ENCODE measurements at places on chromosomes 3 and 15. TPM values are rescaled to one million over a fixed set of nuclear protein-coding genes. Genes with fewer than 3 reads are reported as not detected.

DNA sequence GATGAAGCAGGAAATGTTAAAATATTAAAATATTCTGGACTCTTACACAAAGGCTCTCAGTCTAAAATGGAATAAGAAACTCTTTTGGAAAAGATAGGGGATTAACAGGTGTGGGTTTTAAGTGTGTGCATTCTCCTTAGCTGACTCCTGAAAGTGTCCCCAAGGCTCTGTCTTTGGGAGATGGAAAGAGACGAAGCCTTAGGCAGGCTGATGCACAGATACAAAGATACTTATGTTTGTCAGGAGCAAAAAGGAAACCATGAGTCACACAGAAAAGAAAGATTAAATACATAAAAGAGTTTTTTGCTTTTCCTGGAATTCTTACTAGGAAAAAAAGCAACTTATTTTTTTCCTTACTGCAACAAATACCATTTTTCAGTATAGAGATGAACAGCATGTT lies 23.8 kb upstream of the ABI3BP start:
- DNase-seq: no peak

DNA sequence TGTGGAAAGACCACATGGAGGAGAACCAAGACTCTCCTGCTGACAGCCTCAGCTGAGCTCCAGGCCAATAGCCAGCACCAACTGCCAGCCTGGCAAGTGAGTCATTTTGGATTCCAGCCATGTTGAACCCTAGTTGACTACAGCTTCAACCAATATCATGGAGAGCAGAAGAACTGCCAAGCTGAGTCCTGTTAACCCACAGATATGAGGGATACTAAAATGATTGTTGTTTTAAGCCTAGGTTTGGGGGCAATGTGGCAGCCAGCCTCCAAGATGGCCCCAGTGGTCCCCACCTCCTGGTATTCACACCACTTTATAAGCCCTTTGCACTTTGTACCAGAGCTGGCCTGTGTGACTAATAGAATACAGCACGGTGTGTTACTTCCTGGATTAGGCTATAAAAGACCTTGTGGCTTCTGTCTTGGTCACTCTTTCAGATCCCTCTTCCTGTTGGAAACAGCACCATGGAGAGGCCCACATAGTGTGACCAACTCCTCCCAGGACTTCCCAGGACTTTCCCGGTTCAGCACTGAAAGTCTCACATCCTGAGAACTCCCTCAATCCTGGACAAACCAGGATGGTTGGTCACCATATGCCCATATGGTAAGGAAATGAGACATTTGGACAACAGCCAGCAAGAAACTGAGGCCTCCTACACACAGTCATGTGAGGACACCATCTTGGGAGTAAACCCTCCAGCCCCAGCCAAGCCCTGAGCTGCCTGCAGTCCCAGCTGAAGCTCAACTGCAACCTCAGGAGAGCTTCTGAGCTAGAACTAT lies 32.4 kb upstream of the CDV3 start:
- no peak for DNase-seq

ASB7 gene
- total RNA-seq: 10.9 TPM

DNA sequence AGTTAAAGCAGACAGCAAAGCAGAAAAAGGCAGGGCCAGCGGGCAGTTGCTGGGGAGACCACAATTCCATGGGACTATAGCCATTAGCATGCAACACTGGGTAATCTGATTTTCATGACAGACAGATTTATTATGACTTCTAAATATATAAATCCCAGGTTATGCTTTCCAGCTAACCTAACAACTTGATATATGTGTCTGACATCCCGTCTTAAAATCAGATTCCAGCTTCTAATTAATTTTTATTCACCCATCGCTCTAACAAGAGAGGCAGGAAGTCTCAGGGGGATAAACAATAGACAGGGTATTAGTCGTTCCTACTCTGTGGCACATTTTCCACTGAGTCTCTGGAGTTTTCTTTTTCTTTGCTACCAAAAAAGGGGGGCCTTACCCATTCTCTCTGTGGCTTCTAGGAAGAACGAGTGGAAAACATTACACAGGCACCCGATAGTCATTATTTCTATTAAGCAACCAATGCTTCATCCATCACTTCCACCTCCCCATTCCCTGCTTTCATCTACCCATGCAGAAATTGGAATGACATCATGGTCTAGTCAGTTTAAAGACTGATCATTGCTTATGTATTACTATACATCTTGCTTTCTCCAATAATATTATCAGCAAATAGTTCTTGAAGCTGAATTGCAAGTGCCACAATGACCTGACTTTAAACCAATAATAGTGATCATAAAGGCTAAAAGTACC lies 173.1 kb downstream of the FHIT start:
- no peak for DNase-seq

DNA sequence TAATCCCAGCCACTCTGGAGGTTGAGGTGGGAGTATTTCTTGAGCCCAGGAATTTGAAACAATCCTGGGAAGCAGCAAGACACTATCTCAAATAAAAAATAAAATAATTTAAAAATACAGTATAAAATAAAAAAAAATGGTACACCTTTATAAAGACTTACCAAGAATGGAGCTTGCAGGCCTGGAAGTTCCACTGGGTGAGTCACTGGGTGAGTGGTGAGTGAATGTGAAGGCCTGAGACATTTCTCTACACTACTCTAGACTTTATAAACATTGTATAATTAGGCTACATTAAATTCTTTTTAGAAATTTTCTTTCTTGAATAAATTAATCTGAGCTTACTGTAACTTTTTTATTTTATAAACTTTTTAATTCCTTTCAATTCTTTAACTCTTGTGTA lies 609.1 kb upstream of the BCHE start:
- DNase-seq: no peak

DNA sequence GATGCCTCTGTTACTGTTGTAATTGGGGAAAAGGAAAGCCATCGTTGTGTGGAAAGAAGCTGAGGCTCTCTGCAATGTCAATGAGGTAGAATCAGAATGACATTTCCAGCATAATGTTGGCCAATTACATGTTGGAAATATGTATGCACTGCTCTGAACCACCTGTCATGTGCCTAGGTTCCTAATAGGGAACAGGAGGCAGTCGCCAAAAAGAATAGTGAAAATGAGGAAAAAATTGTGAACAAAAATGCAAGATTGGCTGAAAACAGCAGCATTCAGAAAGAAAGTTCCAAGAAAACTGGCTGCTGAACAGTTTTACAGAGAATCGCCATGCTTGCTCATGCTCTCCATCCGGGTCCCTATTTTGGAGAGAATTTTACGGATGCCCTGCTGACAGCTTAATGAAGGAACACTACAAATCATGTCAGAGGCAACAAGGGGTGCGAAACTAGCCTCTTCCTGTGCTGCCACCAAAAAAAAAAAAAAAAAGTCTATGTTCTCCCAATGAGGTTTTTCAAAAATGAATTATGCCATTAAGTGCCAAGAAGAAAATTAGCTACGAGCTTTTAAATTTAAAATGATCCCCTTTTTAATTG lies 305.9 kb upstream of the ARRDC4 start:
- no peak for DNase-seq

- no peak for DNase-seq
Measured at GRCh38 chr3:190077395-190078045, 43.2 kb downstream of the P3H2 start.

GRCh38 chr3:22526266-22526837 lies 676.8 kb upstream of the UBE2E2 start:
- no peak for DNase-seq

SLC22A13 gene
- total RNA-seq: 0.98 TPM

TMEM40 gene
- total RNA-seq: not detected

CHRM5 gene
- total RNA-seq: 0.18 TPM

- DNase-seq: no peak
Measured at GRCh38 chr3:64548200-64548889, 139.5 kb downstream of the ADAMTS9 start.

TUSC7 gene
- total RNA-seq: not detected

DNA sequence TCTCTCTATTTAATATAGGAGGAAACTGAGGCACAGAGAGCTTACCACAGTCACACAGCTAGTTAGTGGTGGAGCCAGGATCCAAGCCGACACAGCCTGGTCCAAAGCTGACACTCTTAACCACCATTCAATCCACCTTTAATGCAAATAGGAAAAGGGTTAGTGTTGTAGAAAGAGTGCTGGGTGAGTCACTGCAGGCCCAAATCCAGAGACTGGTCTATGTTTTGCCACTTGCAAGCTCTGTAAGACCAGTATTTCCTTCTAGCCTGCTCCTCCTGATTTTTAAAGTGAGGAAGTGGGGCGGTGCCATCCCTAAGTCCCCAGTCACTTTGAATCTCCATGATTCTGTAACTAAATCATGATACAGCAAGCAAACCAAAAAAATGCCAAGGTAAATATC lies 111.0 kb downstream of the MECOM start:
- DNase-seq: no peak

ZPLD1 gene
- total RNA-seq: not detected

- DNase-seq: no peak
Measured at GRCh38 chr3:138284957-138285477, 44.6 kb downstream of the NME9 start.

DNA sequence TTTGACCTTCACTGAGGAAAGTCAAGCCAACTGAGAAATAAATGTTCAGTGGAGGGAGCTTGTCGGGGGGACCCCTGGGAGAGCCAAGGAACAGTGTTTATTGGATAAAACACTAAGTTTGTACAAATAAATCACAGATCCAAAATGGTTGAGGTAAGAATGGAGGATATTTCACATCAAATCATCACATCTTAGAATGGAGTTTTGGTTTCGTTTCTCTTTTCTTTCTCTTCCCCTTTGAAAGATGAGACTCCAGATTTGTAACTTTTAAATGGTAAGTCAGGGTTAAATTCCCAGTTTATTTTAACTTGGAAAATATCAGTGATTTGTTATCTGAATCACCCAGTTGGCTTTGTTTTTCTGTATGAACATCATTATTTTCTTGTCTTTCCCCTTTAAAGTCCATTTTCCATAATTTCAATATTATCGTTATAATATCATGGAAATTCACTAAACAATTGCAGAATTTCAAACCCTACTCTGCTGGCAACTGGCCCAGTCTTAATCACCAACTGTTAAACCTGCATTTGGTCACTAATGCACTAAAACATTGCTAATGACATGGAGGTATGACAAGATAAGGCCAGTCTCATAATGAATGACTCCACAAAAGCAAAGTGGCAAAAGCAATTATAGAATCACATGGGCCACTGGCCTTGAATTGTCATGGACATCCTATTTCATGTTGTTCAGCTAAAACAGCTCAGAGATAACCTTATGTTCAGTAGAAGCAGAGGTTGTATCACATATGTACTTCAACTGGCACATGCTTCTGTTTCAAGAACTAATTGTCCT lies 295.1 kb downstream of the SHOX2 start:
- DNase-seq: no peak

GRCh38 chr15:41994772-41995475 lies 22.6 kb upstream of the EHD4 start:
- no peak for DNase-seq

RLBP1 gene
- not detected for total RNA-seq

DNA sequence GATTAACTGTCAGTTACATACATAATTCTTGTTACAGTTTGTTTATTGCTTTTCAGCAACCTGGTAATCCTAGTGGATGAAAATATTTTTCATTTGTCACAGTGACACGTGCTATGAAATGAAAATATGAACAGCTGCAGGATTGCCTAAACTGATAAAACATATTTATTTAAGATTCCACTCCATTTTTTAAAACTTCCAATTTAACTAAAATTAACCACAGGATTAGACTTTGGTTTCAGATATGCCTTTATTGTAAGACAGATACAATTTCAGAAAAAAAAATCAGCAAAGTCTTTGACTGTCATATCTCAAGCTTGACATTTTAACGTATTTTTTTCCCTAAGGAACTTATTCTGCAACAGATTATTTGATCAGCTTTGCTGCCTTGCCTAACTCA lies 550.7 kb downstream of the ROBO1 start:
- no peak for DNase-seq

- DNase-seq: no peak
Measured at GRCh38 chr3:37147666-37148065, 26.7 kb downstream of the LRRFIP2 start.

IGSF10 gene
- total RNA-seq: 1.2 TPM

DNA sequence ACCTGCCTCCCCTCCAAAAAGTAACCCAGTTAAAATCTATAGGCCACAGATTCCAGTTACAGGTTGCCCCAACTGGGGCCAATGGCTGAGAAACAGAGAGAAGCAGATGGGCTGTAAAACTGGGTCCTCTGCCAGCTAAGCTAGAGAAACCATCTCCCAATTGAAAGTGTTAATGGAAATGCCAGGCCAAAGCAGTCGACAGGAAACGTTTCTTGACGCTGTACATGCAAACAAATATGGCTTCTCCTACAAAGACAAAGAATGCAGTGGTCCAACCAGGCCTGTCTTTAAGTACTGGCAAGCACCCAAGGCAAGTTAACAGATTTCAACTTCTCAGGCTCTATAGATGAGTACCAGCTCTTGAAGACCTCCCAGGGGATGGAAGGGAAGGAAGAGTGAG lies 71.3 kb downstream of the MAGI1 start:
- no peak for DNase-seq
